ENCODE measurements at places on chromosomes 16 and 17. TPM values are rescaled to one million over a fixed set of nuclear protein-coding genes. Genes with fewer than 3 reads are reported as not detected.

CFAP97D1 gene
- total RNA-seq: not detected

KATNIP gene
- 8.4 TPM for total RNA-seq

MYADML2 gene
- total RNA-seq: not detected

HSPB9 gene
- not detected for total RNA-seq

- peak; percentile 74 for DNase-seq
Observed at GRCh38 chr16:31052114-31052513, 18.8 kb downstream of the STX4 start.

DNA sequence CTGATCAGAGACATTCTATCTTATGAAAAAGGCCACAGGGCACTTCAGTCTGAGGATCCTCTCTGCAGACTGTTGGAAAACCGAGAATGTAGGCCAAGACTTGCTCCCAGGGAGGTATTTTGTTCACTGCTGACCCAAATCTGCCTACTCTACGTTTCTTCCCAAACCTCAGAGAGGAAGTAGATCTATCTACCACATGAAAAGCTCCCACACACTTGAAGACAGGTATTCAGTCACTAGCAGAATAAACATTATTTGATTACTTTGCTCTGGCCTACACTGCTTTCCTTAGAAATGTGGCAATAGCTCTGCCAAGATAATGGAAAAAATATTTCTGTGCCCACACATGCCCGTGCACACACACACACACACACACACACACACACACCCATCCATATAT is 164.6 kb downstream of the CDH11 start:
- DNase-seq: no peak
